Activated naive CD8-positive, alpha-beta T cell treated with anti-CD3 and anti-CD28 coated beads for 36 hours (primary cell): ENCODE measurements at places on chromosomes 7 and 10. TPM values are rescaled to one million over a fixed set of nuclear protein-coding genes. Genes with fewer than 3 reads are reported as not detected.

DNA sequence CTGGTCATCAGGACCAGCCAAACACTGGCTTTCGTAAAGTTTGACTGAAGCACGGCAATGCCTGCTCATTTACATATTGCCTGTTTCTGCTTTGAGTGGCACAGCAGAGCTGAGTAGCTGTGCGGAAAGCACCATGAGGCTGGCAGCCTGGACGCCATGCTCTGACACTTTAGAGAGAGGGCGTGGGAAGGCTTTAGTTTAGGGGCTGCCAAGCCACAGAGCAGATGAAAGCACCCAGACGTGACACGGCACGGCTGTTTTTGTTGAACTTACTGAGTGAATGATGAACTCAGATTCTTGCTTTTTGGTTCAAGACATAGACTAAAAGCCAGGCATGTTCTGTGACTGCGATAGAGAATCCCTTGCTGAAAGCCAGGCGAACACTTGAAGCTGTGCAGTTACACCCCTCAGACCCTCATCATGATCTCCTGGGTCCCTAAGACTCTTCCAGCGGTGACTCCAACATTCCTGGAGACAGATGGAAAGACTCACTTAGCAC lies 182.1 kb downstream of the ZMYND11 start:
- peak; percentile 26 for DNase-seq

SLIT1 gene
- 0.27 TPM for total RNA-seq

GRCh38 chr7:155201325-155202087 lies 96.2 kb upstream of the INSIG1 start:
- DNase-seq, result no peak

GRCh38 chr7:94129443-94130140 lies 125.4 kb upstream of the BET1 start:
- DNase-seq, result no peak

- peak; percentile 16 for DNase-seq
Measured at GRCh38 chr7:22109761-22110160, 164.1 kb upstream of the CDCA7L start.

- DNase-seq, result no peak
Measured at GRCh38 chr7:102849538-102849937, 63.3 kb upstream of the LRRC17 start.

GRCh38 chr10:11159543-11160215 lies 142.0 kb downstream of the CELF2 start:
- no peak for DNase-seq

DNA sequence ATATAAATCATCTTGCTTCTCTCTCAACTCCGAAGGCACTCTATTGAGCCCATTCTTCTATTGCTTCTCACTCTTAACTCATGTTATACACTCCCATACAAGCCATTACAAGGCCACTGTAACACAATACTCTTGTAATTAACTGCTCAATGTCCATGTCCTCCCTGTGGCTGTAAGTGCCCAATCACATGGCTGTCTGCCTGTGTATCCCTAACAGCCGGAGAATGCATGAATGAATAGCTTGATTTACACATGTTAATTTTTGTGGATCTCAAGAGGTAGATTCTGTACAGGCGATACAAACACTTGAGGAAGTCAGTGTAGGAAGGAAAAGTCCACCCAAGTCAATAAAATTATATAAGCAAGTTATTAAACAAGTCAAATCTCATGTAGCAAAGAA lies 215.6 kb downstream of the DOCK4 start:
- DNase-seq, result no peak

DNA sequence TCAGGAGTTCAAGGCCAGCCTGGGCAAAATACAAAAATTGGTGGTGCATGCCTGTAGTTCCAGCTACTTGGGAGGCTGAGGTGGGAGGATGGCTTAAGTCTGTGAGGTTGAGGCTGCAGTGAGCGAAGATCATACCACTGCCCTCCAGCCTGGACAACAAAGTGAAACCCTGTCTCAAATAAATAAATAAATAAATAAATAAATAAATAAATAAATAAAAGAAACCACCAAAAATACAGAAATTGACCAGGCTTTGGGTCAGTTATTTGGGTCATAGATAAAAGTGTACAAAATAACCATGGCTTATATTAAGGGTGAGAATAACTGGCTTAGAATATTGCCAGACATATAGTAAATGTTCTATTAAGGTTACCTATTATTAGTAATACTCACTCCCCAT lies 129.2 kb downstream of the NEUROD6 start:
- DNase-seq, result no peak
